ENCODE measurements at places on chromosomes 3 and 15.

DNA sequence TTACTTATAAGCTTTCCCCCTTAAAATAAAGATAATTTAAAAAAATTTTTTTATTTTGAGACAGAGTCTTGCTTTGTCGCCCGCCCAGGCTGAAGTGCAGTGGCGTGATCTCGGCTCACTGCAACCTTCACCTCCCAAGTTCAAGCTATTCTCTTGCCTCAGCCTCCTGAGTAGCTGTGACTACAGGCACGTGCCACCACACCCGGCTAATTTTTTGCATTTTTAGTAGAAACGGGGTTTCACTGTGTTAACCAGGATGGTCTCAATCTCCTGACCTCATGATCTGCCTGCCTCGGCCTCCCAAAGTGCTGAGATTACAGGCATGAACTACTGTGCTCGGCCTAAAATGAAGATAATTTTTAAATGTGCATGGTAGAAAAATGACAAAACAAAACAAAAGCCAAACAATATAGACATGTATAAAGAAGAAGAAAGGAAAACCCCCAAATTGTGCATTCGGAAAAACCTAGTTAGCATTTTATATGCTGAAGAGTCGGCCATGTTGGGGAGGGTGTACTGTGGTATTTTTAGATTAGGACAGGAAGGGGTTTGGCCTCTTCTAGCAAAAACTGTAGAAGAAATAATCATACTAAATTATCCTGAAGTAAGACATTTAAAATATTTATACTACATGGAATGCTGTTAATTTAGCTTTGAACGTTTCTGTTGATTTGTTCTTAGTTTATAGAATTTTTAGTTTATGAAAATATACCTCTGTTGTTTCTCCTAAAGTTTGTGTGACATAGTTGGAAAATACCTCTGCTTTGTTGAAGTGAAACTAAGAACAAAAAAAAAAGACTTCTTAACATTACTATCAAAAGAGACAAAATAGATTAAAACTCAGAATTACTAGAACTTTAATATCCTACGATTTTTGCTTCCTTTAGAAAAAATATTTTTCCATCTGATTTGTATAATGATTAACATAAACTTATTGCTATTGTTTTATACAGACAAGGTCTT is 7.4 kb downstream of the APPL1 start:
- no peak for DNase-seq

- DNase-seq: no peak
These were observed 90.3 kb downstream of the AKAP13 start for GRCh38 chr15:85470563-85471271.

DNA sequence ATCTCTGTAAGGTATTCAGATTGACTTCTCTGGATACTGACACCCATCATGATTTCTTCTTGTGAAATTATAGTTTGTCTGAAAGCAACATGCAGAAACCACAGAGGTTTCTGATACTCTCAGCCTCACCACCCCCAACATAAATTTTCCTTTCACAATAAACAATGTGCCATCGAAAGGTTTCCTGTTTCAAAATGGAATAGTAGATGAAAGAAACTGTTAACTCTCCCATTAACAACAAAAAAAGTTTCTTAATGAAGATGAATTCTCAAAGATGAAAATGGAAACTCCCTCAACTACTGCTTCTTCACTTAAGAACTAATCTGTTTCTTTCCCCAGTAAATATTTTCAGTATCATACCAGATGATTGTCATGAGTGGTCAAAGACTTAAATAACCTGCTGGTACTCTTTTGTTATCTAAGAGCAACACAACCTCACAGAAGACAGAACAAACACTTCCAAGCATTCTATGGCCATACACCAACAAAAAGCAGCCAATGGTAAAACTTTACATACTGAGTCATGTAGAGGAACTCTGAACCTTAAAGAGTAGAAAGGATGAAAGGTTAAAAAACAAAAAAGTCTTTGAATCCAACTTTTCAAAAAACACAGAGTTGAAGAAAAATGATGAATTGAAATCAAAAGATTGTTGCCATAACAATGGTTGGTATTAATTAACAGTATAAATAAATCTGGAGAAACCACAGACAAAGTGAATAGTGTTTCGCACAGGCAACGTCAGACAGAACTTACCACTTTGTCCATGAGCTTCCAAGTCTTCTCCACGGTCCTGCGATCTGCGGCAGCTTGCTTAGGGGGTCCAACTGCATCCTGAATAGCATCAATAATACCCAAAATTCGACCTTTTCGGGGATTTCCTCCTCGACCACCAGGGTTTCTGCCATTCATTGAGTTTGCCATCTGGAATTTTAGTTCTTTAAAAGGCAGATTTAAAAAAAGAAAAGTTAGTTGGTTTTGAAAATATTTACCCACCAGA is 1.9 kb downstream of the CBLB start:
- DNase-seq: no peak

GRCh38 chr3:14047027-14047426 is 77.6 kb downstream of the CHCHD4 start:
- no peak for DNase-seq

GRCh38 chr15:59562448-59563186 is 49.0 kb upstream of the GCNT3 start:
- no peak for DNase-seq

DNA sequence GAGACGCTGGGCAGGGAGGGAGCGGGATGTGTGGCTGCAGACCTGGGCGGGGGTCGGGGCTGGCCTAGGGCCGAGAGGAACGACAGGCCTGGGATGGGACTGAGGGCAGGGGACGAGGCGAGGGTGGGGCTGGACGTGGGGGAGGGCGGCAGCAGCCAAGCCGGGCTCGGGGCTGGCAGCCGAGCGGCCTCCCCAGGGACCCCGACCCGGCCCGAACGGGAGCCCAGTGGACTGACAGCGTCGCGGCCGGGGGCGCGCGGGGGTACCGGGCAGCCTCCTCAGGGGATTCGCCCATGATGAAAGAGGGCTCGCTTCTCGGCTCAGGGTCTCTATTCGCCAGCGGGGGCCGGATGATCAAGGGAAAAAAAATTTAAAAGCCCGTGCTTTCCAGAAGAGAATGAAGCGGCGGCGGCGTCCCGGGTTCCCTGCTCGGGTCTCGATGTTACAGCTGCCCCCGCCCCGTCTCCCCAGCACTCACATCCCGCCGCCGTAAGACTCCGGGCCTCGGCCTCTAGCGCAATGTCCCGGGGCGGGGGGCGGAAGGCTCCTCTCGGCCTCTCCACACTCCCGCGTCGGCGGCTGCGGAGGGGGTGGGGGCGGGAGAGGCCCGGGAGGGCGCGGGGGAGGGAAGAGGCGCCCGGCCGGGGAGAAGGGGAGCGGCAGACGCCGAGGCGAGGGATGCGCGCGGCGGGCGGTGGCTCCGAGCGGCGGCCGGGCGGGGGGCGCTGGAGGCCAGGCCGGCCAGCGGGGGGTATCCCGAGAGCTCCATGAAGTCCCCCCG is 4.3 kb downstream of the PTH1R start:
- no peak for DNase-seq

- DNase-seq: no peak
These were observed 5.2 kb downstream of the UBA5 start for GRCh38 chr3:132665230-132665745.

GRCh38 chr3:69250014-69250413 is 127.6 kb upstream of the LMOD3 start:
- no peak for DNase-seq

GRCh38 chr3:105502333-105502732 is 135.6 kb downstream of the ALCAM start:
- no peak for DNase-seq

DNA sequence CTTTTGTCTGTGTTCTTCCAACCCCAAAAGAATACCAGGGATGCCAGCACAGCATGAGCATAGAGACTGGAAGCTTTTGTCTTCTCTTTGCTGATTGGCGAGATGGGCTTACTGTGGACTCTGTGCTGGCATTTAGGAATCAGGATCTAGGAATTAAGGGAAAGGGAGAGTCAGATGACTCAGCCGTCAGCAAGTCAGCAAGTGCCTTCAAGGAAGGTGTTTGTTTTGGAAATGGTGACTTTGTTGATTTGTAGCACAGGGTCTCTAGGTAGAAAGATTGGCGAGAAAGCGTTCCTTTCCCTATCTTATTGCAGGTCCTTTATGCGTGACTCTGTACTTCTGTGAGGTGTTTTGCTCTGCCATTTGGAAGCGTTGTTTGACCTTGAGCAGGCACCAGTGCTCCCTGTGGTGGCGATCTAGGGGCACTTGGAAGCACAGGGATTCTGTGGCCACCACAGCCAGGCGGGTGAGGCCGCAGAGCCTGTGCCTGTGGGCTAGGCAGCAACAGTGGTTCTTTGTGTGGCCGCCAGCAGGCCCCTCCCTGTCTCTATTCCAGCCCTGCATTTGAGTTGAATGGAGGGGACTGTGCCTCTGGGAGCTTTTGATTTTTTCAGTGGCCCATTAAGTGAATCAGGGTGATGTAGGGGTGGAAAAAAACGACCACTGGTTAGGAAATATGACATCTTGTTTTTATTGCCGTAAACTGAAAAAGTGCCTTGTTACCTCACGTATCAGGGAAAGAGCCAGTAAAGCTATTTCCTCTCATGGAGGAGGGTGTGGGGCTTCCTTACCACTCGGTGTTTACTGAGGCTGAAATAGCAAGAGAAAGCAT is 19.0 kb downstream of the FAN1 start:
- no peak for DNase-seq

- no peak for DNase-seq
These were observed 66.5 kb downstream of the LRRFIP2 start for GRCh38 chr3:37107846-37108245.

DNA sequence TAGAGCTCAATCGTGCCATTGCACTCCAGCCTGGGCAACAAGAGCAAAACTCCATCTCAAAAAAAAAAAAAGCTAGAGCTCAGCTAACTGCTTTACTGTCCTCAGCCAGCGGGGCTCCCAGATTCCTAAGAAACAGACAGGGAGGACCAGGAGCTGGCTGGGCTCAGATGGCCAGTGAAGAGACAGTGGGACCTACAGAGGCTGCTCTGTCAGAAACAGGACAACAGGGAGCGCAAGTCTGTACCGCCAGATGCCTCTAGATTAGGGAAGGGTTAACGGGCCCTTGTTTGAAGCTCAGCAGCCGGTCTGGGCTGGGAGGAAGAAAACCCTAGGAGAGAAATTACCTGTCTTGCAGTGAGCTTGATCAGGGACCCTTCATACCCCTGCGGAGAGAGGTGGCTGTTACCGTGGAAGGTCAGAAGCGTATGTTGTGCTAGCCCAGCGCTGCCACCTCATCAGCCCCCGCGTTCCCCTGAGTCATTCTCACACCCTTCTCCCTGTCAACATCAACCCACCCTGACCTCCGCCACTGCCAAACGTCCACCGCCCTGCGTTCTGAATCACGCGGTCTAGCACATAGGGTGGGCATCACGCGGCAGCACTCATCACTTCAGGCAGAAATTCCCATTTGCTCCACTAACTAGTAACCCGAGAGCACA is 25.3 kb downstream of the RBPMS2 start:
- no peak for DNase-seq

DNA sequence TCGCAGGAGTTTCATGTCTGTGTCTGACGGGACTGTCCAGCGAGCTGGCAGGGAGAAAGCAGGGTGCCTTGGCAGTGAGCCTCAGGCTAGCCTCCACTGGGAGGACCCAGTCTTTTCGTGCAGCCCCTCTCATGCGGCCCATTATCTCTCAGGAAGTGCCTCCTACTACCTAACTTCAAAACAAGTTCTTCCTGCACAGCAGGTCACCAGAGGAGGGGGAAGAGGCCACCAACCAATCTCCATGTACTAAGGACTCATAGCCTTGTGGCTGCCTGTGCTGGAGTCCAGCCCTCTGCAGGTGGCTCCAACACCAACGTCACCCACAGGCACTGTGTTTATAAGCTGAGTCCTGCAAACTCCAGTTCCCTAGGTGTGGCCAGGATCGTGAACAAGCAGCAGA is 4.8 kb downstream of the VIPR1 start:
- no peak for DNase-seq
